CD4-positive, alpha-beta memory T cell (primary cell): ENCODE measurements at places on chromosomes 11 and 22.

- peak; percentile 64 for DNase-seq
These were observed 104.1 kb downstream of the ETS1 start for GRCh38 chr11:128483211-128483788.

DNA sequence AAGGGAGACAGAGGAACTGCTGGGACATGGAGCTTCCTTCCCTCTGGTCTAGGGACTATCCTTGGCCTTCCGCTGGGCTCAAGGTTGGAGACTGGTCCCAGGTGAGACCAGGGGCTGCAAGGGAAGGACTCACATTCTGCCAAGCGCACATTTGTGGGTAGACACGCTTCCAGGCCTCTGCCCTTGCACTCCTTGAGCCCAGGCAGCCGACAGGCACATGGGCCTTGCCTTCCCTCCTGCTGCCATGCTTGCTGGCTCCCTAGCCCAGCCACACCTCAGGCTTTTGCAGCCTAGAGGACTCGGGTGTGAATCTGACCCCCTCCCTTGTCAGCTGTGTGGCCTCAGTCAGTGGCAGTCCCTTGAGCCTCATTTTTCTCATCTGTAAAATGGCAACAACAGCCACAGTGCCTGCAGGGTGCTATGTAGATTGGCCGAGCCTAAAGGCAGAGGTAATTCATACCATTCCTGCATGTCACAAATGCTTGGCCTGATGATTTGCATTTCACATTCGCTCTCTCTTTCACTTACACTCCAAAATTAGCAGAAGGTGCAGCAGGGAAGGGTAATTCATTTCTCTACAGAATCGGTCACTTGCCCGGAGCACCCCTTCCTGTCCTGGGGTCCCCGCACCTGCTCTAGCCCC, 57.6 kb upstream of the NECTIN1 start:
- no peak for DNase-seq

DNA sequence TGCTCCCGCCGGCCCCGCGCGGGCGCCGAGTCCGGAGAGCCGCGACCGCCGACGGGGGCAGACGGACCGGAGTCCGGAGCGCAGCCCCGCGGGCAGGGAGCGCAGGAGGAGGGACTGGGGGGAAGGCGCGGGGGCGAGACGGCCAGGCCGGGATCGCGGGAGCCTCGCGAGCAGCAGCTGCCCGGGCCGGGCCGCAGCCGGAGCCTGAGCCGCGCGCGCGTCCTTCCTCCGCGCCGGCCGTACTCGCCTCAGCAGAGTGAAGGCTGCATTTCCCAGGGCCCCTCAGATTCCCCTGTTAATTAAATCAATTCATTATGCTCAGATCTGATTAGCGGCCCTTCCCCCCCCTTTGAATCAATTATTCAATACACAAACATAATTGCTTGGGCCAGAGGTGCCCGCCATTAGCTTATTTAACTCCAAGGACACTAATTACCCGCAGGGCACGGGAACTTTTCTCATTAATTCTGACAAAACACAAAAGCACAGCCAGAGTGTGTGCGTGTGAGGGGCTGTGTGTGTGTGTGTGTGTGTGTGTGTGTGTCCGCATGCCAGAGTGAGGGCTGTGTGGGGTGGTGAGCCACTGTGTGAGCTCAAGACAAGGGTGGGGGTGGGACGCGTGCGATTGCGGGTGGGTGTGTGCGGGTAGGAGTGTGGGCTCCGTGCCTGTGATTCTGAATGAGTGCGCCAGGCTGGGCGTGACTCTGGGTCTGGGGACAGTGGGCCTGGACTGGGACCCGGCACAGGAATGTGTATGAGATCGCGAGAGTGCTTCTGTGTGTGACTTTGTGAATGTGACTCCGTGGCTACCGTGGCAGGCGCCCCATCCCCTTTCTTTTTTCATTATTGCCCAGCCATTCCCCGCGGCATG, 5.1 kb upstream of the LMO1 start:
- DNase-seq: no peak

GRCh38 chr11:65488273-65489034, 10.4 kb upstream of the MALAT1 start:
- DNase-seq: no peak

- DNase-seq: no peak
These were observed 137.4 kb downstream of the NXPE2 start for GRCh38 chr11:114815761-114816160.

DNA sequence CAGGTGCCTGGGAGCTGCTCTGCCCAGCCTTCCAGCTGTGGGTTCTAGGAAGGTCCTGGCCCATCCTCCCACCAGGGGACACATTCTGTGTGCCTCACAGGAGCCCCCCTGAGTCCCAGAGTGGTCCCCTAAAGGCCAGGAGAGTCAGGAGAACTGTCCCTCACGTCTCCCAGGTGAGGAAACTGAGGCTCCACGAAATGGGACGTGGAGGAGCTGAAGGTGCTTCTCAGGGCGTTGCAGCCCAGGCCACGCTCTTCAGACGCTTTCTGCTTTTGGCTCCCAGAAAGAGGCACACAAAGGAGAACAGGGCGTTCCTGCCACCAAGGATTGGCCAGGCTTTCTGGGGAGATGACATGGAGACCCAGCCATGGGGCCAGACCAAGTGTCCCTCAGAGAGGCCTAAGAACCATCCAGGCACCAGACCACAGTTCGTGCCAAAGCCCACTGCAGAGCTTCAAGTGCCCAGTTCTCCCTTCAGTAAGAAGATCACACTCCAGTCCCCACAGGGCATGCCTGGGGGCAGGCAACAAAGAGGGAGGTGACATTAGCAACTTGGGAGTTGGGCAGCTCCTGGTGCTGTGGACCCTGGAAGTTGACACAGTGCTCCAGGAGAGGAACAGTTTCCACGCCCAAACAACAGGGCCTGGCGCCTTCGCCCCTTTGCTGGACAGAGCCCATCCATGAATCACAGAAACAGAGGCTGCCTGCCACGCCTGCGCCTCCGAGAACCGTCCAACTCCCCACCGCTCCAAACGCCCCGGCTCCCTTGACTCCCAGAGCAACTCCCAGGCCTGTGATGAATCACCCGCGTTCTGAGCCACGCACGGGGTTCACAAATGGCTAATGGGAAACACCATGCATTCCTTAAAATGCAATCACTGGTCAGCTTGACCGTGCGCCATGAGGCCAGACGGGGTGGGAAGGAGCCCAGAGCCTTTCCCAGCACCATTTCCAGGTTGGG, 589.2 kb downstream of the BRD1 start:
- DNase-seq: no peak

GRCh38 chr22:39470451-39471291, 13.9 kb downstream of the MGAT3 start:
- DNase-seq: no peak

GRCh38 chr11:66855574-66856495, 1.0 kb upstream of the LRFN4 start:
- peak; percentile 75 for DNase-seq

DNA sequence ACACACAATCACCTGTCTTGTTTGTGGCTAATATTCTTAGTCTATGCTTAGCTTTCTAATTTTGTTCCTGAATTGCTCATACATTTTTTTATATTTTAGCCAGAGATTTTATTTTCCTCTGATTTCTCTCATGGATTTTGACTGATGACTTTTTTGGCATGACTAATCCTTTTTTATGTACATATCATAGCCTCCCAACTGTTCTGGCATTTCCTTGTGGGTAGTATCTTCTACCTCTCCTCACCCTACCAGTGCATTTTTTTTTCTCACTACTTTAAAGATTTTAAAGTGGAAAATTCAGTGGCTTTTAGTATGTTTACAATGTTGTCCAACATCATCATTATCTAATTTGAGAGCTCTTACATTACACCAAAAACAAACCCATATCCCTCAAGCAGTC, 84.4 kb upstream of the TENM4 start:
- no peak for DNase-seq

DNA sequence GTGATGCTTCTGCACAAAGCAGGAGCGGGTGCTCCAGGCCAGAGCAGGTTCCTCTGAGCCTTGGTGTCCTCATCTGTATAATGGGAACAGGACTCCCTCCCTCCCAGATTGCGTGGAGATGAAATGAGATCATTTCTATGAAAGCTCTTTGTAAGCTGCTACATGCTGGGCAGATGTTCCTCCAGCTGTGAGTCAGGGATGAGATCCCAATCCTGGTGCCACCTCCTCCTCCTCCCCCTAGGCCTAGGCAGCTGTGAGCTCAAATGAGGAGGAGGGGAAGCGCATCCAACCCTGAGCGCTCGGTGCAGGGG, 7.0 kb upstream of the CABP2 start:
- no peak for DNase-seq

DNA sequence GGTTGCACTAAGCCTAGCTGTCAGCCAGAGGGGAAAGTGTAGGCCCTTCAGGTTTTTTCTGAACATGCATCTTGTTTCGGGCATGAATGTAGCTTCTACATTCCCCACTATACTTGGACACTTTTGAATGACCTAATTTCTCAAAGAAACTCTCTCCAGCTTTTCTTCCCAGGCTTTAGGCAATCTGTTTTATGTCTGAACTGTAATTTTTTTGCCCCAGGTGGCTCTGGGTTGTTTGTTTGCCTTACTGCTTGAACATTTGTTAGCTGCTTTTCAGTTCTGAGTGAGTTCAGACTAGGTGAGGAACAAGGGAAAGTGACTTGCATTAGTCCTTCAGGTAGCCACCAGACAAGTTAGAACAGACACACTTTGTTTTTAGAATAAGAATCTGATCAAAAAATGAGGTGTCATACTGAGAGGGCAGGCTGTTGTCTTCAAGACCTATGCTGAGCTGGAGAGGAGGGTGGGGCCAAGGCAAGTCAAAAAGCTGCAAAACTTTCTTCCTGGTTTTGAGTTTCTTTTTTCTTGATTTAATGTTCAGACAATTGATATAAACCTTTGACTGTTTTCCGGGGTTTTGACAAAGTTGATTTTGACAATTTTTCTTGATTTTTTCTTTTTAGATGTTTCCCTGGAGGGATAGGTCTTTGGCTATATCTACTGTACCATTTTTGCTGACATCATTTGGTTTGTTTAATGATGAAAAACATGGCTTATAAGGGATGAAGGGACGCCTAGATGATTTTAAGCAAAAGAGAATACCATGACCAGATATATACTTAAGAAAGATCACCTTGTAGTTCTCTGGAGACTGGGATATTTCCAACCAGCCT, 182.8 kb downstream of the WNT11 start:
- DNase-seq: no peak

- DNase-seq: no peak
These were observed 12.5 kb downstream of the CCDC34 start for GRCh38 chr11:27350511-27350910.

- no peak for DNase-seq
These were observed 4.0 kb downstream of the EP300 start for GRCh38 chr22:41096391-41096790.

DNA sequence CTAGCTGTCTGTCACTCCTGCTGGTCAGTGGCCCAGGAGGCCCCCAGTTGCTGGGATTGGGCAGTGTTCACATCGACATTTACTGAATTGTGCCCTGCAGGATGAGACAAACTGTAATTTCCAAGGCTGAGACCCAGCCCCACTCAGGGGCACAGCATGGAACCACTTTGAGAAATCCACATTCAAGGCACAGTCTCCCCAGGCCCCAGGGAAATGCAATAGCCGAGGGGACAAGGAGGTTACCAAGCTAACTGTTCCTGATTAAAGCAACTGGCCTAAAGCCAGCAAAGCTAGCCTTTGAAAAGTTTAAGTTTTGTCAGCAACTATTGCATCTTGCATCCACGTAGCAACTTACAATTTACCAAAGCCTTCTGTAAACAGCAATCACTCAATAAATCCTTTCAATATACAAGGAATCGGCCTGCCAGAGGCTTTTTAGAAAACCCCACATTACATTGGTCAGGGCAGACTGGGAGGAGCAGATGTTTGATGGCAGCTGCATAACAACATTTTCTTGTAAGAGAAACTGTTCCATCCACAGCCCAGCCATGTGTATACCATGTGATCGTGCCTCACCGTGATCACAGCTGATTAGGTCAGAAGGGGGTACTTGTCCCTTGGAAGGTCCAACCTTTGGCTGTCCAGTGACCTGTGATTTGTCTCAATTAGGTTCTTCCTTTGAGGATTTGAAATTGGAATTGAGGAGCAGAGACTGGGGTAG, 103.9 kb downstream of the TENM4 start:
- no peak for DNase-seq

DNA sequence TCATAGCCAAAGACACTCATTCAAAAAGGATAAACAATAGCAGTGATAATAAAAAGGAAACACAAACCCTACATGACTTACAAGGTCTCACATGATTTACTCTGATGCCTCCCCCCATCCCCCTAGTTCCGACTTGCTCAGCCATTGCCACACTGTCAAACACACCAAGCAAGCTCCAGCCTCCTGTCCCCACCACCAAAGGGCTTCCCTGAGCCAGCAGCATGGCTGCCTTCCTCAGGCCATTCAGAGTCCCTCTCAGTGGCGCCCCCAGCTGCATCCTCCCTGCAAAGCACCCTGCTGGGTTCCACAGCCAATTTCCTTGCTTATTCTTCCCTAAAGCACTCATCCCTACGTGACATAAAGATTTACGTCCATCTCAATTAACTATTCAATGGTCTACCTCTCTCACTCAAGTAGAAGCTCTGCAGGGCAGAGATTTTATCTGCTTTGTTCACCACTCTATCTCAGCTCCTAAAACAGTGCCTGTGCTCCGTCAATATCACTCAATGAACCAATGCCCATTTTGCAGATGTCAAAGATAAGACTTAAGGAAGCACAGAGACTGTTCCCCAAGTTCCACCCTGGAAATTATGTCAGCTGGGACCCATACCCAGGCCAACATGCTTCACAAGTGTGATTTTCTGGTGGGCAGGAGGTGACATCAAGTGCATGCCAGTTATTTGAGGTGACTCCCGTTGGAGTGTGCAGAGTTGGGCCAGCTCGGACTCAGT, 106.9 kb downstream of the SYN3 start:
- no peak for DNase-seq

GRCh38 chr11:124812876-124813275, 12.7 kb upstream of the MSANTD2 start:
- DNase-seq: no peak

DNA sequence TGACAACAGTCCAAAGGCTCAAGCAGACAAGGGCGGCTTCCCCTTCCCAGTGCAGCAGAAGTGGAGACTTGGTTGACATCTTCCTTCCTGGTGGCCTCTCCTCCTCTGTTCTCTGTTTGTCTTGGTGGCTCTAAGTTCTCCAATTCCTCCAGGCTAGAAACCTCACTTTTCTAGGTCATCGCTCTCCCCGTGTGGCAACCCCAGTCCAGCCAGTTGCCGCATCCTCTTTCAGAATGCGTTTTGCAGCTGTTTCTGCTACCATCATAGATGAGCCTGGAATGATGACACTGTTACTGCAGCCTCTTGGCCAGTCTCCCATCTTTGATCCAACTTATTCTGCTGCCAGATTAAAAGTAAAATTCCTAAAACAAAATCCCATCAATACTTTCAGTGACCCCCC, 201.5 kb downstream of the TRIM29 start:
- no peak for DNase-seq

- no peak for DNase-seq
These were observed 397.5 kb downstream of the ETS1 start for GRCh38 chr11:128189823-128190222.
